Muscle of arm (tissue), 14 donors: ENCODE measurements at places on chromosomes 5 and 9. TPM values are rescaled to one million over a fixed set of nuclear protein-coding genes. Genes with fewer than 3 reads are reported as not detected.

Gene NFX1
- polyA plus RNA-seq, result not detected

Gene GABRG2
- not detected for polyA plus RNA-seq

Gene ACER2
- polyA plus RNA-seq, result 1.2 TPM

Gene LHX3
- polyA plus RNA-seq, result not detected

Gene PCDHGA9
- 2.8 TPM for polyA plus RNA-seq

Gene PCA3
- polyA plus RNA-seq, result not detected

Gene CNTFR
- polyA plus RNA-seq, result 38.3 TPM

Gene VDAC1
- 230 TPM for polyA plus RNA-seq

Gene CHSY3
- 7.0 TPM for polyA plus RNA-seq

Gene UNC13B
- 29.0 TPM for polyA plus RNA-seq

Gene OTP
- not detected for polyA plus RNA-seq

Gene RALGPS1
- polyA plus RNA-seq, result 11.9 TPM

- DNase-seq, result peak; percentile 18
Measured at GRCh38 chr5:45038366-45038987, 229.7 kb downstream of the MRPS30 start.

DNA sequence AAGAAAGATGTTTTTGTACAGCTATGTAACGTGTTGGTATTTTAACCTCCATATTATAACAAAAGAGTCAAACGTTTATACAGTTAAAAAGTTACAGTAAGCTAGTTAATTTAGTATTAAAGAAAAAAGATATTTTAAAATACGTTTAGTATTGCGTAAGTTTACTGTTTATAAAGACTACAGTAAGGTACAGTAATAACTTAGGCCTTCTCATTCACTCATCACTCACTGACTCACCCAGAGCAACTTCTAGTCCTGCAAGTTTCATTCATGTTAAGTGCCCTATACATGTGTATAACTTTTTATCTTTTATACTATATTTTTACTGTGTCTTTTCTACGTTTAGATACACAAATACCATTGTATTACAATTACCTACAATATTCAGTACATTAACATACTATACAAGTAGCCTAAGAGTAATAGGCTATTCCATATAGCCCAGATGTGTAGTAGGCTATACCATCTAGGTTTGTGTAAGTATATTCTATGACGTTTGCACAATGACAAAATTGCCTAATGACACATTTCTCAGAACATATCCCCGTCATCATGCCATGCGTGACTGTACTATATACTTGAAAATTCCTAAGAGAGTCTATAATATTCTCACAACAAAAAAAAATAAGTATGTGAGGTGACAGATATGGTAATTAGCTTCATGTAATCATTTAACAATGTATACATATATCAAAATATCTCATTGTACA, 33.8 kb downstream of the ERP44 start:
- no peak for DNase-seq

- DNase-seq, result no peak
Measured at GRCh38 chr5:80867233-80867632, 92.9 kb upstream of the RASGRF2 start.

DNA sequence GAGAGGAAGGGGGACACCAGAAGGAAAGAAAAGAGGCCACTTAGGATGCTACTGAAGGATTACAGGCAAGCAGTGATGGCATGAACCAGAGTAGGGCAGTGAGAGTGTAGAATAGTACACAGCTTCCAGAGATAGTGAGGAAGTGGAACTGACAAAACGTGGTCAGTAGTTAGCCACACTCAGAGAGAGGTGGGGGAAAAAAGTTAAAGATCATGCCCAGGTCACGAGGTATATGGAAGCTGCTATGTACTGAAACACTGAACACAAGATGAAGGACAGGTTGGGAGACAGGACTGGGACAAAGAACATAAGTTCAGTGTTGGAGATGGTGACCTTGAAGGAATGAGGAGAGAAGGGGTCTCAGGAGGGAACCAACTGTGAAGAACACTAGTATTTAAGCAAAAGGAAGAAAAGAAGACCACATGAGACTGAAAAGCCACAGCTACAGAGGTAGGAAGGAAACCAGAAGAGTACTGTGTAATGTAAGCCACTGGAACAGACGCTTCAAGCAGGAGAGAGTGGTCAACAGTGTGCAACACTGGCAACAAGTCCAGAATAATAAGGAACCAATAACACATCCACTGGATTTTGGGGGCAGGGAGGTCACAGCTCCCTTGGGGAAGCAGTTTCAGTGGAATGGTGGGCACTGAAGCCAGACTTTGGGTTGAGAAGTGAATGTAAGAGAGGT, 45.5 kb downstream of the ELL2 start:
- DNase-seq, result no peak

DNA sequence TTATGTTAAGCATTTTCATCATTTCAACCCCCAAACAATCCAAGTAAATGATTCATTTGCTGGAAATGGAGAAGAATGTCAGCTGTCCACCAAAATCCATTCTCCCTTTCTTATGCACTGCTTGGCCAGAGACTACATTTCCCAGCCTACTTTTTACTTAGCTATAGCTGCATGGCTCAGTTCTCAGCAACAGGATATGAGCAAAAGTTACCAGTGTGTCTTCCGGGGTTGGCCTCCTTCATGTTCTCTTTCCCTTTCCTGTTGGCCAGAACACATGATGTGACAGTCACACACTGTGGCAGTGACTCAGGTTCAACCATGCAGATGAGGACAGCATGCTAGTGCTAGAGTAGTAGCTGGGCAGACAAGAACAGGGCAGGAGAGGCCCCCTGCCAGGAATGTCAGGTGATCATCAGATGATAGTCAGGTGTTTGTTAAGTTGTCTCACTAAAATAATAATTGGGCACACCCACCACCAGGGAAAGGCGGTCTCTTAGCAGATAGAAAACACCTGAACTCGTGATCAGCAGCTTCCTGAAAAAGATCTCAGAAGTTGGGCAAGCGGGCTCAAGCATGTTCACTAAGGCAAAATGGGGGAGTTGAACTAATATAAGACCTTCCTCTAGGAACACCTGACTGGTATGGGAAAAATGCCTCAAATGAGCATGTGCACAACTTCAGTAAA, 12.2 kb downstream of the GPR150 start:
- DNase-seq, result no peak

DNA sequence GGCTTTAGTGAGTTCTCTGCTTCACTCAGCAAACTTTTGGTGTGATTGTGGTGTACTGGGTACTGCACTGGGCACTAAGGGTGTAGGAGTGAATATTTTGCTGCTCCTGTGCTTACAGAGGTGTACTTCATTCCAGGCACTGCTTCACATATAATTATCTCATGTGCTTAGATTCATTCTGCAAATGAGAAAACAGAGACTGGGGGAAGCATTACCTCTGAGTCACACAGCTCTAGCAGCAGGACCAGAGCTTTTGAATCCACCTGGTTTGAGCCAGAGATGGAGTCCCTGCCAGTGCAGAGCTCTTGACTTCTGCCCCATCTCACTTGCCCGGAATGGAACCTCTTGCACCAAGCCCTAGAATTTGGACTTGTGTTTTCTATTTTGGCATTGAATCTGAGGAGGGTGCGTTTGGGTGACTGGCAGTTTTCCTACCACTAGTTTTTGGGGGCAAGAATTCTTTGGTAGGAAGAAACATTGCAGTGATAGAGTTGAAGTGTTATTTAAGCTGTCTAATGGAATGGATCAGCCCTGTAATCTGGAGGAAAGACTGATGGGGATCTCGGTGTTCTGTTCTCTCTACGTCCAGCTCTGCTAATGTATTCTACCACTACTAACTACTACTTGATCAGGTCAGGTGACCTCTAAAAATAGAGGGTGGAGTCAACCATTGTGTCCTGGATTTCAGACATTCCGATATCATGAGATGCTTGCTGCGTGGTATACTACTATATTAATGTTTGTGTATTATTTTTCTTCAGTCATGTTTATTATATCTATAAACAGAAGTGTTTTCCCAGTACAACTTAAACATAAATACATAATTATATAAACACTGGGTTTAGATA, 2.5 kb downstream of the ARHGAP26 start:
- no peak for DNase-seq

DNA sequence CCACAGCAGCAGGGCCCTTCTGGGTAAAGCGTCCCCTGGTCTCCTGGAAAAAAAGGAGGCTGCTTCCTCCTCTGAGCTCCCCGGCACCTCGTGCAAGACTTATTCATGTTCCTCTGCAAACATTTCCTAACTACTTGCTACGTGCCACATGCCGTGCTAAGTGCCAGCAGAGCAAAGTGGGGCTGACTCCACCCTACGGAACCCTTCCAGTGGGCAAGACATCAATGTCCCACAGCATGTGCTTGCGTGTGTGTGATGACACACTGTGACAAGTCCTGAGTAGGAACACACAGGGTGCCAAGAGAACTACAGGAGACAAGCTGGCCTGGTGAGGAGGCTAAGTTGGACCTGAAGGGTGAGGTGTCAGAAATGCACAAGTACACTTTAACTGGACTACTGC, 57.4 kb downstream of the SEMA4D start:
- no peak for DNase-seq

DNA sequence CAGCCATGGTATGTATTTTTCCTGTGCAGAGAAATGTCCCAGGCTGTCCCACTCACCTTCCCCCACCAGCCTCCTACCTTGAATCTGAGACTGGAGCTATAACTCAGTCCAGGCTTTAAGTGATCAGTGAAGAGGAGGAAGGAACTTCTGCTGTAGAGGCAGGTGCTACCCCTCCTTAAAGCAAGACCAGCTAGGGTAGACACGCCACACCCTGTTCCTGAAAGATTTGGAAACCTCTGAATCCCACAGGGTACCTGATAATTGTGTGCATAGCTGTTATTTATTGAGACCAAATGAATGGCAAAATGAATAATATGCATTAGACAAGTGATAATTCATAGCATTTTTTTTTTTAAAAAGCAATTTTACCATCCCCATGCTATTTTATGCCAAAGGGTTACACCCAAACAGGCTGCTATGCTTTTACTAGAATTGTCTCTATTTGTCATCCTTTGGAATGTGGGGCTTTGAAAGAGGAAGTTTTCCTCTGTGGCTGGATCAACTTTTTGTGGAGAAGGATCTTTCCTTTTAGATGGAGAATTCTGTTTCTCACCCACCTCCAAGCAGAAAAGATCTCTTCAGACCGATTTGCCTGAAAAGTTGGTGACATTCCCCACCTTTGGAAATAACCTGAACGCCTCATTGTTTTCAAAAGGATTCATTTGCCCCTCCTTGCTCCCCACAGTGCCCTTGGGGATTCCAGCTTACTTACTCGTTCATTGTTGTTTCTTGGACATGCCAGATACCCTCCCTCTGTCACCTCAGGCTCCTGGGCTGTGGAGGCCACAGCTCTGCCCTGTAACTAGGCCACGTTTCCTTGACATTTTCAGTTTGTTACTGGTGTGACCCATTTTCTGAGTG, 248.7 kb downstream of the NR3C1 start:
- DNase-seq, result no peak

DNA sequence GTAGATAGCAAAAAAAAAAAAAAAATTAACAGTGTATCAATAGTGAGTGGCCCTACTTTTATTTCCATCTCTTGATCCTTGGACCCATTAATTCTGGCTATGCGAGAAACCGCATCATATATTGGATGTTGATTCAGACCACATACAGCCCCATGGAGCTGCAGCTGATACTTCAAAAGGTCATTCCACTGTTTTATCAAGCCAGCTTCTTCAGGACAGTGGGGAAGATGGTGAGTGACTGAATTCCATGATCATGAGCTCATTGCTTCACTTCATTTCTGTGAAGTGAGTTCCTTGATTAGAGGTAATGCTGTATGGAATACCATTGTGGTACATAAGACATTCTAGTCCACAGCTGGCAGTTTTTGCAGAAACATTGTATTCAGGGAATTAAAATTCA, 222.9 kb upstream of the MEF2C start:
- DNase-seq, result no peak

DNA sequence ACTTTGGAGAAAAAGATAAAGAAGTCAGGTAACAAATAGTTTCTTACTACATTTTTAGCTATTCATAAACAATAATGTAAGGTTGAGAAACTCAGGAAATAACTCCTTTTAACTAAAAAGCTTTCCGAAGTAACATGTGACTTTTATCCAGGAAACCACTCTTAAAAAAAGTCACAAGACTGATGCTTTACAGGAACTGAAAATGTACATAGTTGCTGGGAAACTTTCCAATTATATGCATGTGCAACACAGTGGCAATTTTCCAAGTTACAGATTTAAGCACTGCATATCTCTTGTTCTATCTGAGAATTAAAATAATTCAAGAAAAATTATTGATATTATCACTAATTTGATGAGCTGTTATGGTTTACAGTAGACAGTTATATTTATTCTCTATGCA, 105.2 kb downstream of the CDH10 start:
- peak; percentile 45 for DNase-seq
